ENCODE measurements at places on chromosomes 16 and 17. TPM values are rescaled to one million over a fixed set of nuclear protein-coding genes. Genes with fewer than 3 reads are reported as not detected.

Gene TMEM92
- 1.4 TPM for total RNA-seq

Gene NTN3
- 0.28 TPM for total RNA-seq

Gene FAM117A
- total RNA-seq = 23.7 TPM

Gene ARL16
- 34.4 TPM for total RNA-seq

Gene TUFM
- total RNA-seq = 48.9 TPM

Gene AGRP
- total RNA-seq = not detected

Gene ZG16
- not detected for total RNA-seq

Gene CACNG3
- total RNA-seq = not detected

Gene SGCA
- 158 TPM for total RNA-seq

Gene KRTAP2-2
- not detected for total RNA-seq

Gene KRTAP4-6
- not detected for total RNA-seq

Gene CHTF8
- 99.5 TPM for total RNA-seq

Gene UNC119
- 34.9 TPM for total RNA-seq

Gene AMDHD2
- total RNA-seq = 42.6 TPM

Gene RGS9
- total RNA-seq = 4.0 TPM

Gene NOG
- total RNA-seq = 0.81 TPM

Gene SAMD14
- total RNA-seq = 9.7 TPM

Gene TBX21
- total RNA-seq = not detected

Gene NLRC3
- 3.7 TPM for total RNA-seq

Gene C17orf78
- total RNA-seq = not detected

Gene EXOSC6
- total RNA-seq = 16.1 TPM

Gene RILP
- total RNA-seq = 38.9 TPM

Gene TUBB3
- 4.2 TPM for total RNA-seq

Gene CCL1
- total RNA-seq = not detected

Gene TBC1D3K
- not detected for total RNA-seq

Gene SEPTIN1
- total RNA-seq = 3.0 TPM

Gene ZNF624
- 2.0 TPM for total RNA-seq

Gene FA2H
- total RNA-seq = 0.49 TPM

Gene NPIPA8
- not detected for total RNA-seq

Gene RTN4RL1
- 8.0 TPM for total RNA-seq

Gene ZACN
- not detected for total RNA-seq

Gene CSH1
- not detected for total RNA-seq

Gene SCNN1G
- total RNA-seq = not detected

Gene VTN
- 1.1 TPM for total RNA-seq

Gene KIFC3
- total RNA-seq = 109 TPM

Gene BAIAP3
- 15.7 TPM for total RNA-seq

Gene MT1F
- 3.9 TPM for total RNA-seq

Gene GNG13
- not detected for total RNA-seq

Gene CTRB2
- 12.5 TPM for total RNA-seq

Gene CACNA1H
- 14.7 TPM for total RNA-seq

Gene NHLRC4
- 2.0 TPM for total RNA-seq

Gene ALOX15
- total RNA-seq = not detected

Gene TBX4
- total RNA-seq = not detected

Gene SCIMP
- 13.4 TPM for total RNA-seq

Gene ORMDL3
- 43.3 TPM for total RNA-seq

Gene CCL4L2
- total RNA-seq = not detected

Measured in thoracic aorta (tissue), 2 donors.